Stimulated activated CD4-positive, alpha-beta T cell treated with anti-CD3 and anti-CD28 coated beads, TNF-alpha, amount 100 ng/mL, for 1 hour (primary cell): ENCODE measurements at places on chromosomes 2 and 18.

- DNase-seq = no peak
Observed at GRCh38 chr18:30970196-30970816, 72.2 kb downstream of the DSC3 start.

- no peak for DNase-seq
Observed at GRCh38 chr2:65019675-65020195, 30.5 kb downstream of the SLC1A4 start.

DNA sequence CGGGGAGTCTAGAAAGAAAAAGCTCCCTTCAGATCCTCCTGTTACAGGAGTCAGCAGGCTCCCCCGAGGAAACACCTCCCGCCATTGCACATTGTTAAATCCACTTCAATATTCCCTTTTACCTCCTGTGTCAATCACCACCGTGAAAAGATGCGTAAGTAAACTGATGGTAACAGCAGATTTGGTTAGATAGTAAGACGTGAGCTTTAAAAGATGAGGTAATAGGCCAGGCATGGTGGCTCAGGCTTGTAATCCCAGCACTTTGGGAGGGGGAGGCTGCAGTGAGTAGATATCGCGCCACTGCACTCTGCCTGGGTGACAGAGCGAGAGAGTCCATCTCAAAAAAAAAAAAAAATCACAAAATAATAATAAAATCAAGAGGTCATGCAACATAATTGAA is 15.2 kb upstream of the NCL start:
- DNase-seq = no peak

GRCh38 chr2:82790206-82791021 is 1668.7 kb downstream of the SUCLG1 start:
- DNase-seq = no peak

DNA sequence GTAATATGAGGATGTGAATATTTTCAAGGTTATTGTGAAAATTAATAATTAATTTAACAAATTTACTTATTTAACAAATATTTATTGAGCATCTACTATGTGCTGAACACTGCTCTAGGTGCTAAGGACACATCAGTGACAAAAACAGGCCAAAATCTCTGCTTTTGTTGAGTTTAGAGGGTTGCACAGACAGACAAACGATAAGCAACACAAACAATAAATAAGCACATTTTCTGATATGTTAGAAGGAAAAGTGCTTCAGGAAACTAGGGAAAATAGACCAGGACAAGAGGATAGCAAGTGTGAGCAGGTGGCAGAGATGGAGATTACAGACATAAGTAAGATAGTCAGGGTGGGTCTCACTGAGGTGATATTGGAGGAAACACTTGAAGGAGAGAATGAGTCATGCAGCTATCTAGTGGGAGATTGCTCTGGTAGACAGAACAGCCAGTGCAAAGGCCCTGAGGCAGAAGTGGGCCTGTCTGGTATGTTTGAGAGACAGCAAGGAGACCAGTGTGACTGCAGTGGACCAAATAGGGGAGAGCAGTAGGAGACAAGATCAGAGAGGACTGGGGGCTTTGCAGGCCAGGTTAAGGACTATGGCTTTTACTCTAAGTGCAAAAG is 38.3 kb downstream of the SFXN5 start:
- no peak for DNase-seq

- no peak for DNase-seq
Observed at GRCh38 chr18:2909431-2910140, 62.8 kb downstream of the EMILIN2 start.

GRCh38 chr2:170739507-170740046 is 24.4 kb downstream of the SP5 start:
- no peak for DNase-seq

DNA sequence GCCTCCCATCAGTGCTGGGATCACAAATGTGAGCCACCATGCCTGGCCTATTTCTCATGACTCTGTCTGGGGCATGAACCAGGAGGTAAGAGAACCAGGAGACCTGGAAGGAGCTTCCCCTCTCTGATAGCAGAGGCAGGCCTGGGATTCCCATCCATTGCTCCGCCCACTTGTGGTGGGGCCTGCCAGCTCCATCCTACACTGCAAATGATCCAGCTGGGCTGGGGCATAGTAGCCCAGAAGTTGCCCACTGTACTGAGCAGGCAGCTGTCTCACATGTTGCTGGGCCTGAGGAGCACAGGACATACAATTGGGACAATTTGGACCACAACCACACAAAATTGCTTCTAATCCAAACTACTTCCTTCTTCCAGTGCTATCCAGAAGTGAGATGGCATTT is 91.0 kb downstream of the MARCHF4 start:
- no peak for DNase-seq

- DNase-seq = no peak
Observed at GRCh38 chr2:229438430-229439159, 167.5 kb upstream of the PID1 start.

GRCh38 chr2:179538406-179539123 is 273.9 kb upstream of the SESTD1 start:
- DNase-seq = no peak

DNA sequence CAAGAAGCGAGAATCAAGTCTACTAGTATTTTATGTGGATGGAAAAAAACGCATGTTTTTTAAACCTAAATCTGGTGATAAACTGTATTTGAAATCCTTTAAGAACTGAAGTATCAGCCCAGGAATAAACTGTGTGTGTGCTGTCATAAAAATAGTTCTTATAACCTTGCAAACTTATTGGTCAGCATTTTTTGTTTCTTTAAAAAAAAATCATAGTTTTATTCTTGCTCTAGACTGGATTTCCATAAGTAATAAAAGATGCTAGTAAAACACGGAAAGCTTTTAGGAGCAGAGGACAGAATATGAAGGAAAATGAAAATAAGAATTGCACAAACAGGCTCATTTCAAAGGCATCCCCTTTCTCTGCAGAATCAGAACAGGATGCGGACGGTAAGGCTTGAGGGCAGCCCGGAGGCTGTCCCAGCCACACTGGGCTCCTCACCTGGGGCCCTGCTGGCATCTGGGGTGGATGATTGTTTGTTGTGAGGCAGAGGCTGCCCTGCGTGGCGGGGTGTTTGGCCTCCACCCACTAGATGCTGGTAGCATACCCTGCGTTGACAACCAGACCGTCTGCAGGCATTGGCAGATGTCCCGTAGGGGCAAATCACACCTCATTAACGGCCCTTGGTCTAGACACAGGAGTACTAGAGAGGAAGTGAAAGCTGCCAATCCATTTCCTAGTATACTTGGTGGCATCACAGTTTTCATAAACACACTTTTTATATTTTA is 52.5 kb downstream of the MBP start:
- no peak for DNase-seq

- no peak for DNase-seq
Observed at GRCh38 chr2:239145601-239146000, 255.2 kb downstream of the HDAC4 start.

- no peak for DNase-seq
Observed at GRCh38 chr18:59705145-59705544, 7.9 kb upstream of the CCBE1 start.

DNA sequence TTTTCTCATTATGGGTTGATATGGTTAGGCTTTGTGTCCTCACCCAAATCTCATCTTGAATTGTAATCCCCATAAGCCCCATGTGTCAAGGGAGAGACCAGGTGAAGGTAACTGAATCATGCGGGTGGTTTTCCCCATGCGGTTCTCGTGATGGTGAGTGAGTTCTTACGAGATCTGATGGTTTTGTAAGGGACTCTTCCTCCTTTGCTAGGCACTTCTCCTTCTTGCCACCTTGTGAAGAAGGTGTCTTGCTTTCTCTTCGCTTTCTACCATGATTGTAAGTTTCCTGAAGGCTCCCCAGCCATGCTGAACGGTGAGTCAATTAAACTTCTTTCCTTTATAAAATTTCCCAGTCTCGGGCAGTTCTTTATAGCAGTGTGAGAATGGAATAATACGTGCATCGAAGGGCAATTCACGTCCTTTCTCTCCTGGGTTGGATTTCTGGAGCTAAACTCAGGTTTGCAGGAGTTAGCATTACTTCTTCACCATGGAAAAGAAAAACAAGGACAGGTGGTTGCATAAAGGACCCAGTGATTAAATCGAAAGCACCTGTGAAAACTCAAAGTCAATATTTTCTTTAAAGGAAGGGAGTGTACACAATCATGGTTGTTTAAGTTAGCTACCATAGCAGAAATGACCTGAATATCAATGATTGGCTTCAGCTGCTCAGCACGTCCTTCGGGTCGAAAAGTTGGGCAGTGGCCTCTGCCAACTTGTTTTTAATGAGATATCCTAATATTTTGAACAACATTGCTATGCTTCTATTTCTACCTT is 54.1 kb downstream of the CDC42EP3 start:
- no peak for DNase-seq

GRCh38 chr2:221420245-221420644 is 151.9 kb downstream of the EPHA4 start:
- no peak for DNase-seq

DNA sequence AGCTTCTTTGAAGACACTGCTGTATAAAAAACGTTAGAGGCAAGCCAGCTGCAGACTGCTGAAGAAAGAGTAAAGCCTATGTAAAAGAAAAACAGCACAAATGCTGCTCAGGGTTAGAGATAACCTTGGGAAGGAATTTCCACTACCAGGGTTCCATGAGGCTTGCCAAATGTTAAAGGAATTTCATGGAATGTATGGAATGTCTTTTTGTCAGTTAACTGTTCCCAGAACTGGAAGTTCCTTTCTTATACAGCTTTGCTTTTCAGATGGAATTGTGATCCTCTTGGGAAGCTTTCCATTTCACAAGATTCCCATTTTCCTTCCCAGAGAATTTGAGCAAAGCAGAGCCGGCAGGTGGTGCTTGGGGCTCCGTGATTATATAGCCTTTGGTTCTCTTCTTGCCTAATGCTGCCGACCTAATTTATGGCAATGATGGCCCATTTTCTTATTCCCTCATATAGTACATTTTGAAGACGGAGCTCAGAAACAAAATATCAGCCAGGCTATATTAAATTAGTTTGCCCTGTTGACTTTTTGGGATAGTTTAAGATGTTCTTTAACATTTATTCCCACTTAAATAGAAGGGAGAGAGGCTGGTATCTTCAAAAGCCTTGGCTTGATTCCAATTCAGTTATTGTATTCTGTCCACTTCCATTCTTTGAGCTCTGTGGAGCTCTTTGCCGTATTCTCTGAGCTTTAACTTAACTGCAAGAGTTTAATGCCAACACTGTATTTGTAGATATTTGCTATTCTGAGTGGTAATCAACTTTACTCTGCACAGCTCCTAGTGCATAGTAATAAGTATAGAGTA is 162.3 kb downstream of the PHLPP1 start:
- no peak for DNase-seq

GRCh38 chr18:39870591-39870990 is 2084.4 kb upstream of the PIK3C3 start:
- DNase-seq = no peak

DNA sequence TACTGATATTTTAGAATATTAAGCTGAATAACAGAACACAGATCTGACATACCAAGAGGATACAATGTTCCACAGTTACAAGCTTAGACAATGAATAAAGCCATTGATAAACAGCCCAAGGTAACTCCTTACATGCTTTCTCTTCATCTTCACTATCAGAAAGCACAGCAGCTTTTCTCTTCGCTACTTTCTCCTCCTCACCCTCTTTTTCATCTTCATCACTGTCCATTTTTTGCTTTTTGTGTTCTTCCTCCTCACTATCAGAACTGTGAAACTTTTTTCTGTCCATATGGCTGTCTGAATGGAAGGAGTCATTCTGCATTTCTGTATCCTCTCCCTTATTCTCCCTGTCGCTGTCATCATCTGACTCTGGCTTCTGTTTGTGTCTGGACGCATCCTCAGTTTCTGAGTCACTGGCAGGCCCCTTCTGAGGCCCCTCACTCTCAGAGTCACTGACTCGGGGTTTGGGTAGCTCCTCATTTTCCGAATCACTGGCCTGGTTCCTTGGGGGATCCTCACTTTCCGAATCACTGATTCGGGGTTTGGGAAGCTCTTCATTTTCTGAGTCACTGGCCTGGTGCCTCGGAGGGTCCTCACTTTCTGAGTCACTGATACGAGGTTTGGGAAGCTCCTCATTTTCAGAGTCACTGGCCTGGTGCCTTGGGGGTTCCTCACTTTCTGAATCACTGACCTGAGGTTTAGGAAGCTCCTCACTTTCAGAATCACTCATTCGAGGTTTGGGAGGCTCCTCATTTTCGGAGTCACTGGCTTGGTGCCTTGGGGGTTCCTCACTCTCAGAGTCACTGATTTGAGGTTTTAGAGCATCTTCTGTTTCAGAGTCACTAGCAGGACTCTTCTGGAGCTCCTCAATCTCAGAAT is 21.5 kb downstream of the IWS1 start:
- no peak for DNase-seq

DNA sequence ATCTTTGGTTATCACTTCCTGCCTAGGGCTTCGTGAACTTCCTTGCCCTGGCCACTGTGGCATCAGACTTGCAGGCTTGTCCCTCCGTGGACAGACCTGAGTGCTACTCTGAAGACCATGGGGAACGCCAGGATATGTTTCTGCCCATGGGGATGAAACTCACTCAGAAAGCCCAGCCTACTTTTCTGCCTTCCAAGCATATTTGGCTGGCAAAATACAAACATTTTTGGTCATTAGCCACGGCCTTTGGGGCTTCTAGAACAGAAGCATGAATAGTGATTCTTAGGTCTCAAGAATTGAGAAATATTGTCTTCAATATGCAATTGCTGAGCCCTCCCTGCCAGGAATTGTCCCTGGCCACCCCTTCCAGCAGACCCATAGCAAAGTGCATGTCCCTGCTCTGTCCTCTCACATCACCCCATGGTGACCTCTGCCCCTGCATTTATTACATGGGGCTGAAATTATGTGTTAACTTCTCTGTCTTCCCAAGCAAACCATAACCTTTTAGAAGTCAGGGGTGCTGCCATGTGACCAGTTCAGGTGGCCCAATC is 152.4 kb downstream of the OSR1 start:
- DNase-seq = no peak

- no peak for DNase-seq
Observed at GRCh38 chr2:223101340-223102039, 49.5 kb downstream of the KCNE4 start.

GRCh38 chr2:95284886-95285541 is 10.8 kb downstream of the PROM2 start:
- no peak for DNase-seq

DNA sequence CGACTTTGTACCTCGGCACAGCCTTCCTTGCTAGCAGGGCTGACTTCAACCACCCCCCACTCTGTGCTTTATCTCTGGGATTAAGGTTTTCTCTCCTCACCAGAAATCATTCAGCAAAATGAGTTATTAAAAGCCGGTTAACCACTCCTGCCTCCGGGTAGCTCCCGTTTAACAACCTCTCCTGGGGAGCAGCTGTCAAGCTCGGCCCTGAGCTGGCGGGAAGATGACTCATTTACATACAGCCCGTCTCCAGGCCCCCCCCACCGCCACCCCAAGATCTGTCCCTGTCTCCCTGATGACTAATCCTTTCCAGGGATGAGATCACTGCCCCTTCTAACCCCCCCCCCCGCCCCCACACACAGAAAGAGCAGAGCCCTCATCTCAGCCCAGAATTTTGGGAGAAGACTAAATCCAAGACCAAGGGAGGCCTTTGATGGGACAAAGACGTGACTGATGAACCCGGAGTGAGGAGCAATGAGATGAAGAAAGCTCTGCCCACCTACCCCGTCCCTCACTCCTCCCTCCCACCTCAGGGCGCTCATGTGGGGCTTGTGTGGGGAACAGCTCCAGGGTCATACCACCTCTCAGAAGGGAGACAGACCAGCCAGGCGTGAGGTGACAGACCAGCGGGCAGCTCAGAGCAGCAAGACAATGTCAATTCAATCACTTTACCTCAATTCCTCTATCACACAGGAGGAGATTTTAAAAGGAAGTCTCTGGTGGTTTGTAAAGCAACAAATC is 131.4 kb downstream of the MSH2 start:
- no peak for DNase-seq
